ENCODE measurements at places on chromosomes 16 and 17. TPM values are rescaled to one million over a fixed set of nuclear protein-coding genes. Genes with fewer than 3 reads are reported as not detected.

The CPNE7 gene
- total RNA-seq: 1.8 TPM

The TLCD1 gene
- 9.4 TPM for total RNA-seq

The TBC1D3H gene
- total RNA-seq: not detected

The LGALS9B gene
- not detected for total RNA-seq

The KCNJ12 gene
- total RNA-seq: 3.9 TPM

The C17orf58 gene
- 19.4 TPM for total RNA-seq

The ADAD2 gene
- 0.27 TPM for total RNA-seq

The PRAC1 gene
- total RNA-seq: not detected

The ZFPM1 gene
- 3.2 TPM for total RNA-seq

The MRPL45 gene
- 25.4 TPM for total RNA-seq

The ACSM2A gene
- total RNA-seq: not detected

The RARA gene
- 26.3 TPM for total RNA-seq

The SLC47A1 gene
- total RNA-seq: 90.1 TPM

The MMP28 gene
- total RNA-seq: 5.6 TPM

The STX1B gene
- 2.1 TPM for total RNA-seq
